ENCODE measurements at places on chromosomes 7 and 10. TPM values are rescaled to one million over a fixed set of nuclear protein-coding genes. Genes with fewer than 3 reads are reported as not detected.

- no peak for DNase-seq
- no peaks in the 10 kb centered on the region for H3K4me1 ChIP-seq
- no peak overlapping the region for H3K27ac ChIP-seq
- no peaks in the 10 kb centered on the region for H3K27me3 ChIP-seq
- no peaks in the 10 kb centered on the region for H3K36me3 ChIP-seq
Observed at GRCh38 chr10:122658356-122659049, 41.1 kb downstream of the C10orf120 start.

- H3K27me3 ChIP-seq, result no peaks in the 10 kb centered on the region
- peaks cover 9% of the 10 kb centered on the region for H3K4me1 ChIP-seq
- H3K27ac ChIP-seq, result no peak overlapping the region
- H3K4me3 ChIP-seq, result no peak overlapping the region
- no peak for DNase-seq
Observed at GRCh38 chr10:88156341-88156740, 292.9 kb downstream of the PTEN start.

DNA sequence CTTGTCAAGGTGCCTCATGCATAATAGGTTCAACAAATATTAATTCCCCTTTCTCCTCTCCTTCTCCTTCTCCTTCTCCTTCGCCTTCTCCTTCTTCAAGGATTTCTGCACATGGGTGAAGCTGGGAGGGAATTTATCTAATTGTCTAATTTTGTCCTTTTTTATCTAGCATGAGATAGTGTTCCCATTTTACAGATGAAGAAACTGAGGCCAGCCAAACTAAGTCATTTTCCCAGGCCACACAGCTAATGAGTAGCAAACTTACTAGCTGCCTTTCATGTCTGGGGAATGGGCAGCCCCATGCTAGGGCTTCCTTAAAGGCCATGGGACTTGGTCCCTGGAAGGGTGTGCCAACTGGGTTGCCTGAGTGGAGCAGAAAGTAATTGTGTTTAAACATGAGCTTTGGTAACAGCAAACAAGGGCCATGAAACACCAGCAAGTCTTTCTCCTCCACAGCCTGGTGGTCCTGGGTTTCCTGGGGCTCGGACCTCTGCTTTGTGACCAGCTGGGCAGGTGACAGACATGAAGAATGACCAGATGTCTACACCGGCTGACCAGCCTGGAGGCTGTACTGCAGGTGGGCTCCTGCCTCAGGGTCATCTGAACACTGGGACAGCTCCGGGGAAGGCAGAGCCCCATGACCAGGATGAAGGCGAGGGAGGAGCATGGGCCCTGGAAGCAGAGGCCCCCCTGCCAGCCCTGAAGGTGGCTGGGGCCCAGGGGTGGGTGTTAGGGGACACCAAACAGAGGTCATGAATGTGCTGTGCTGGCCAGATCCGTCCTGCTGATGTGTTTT is 138.0 kb downstream of the PTPN20 start:
- H3K27me3 ChIP-seq, result no peaks in the 10 kb centered on the region
- no peak for DNase-seq
- H3K36me3 ChIP-seq, result no peaks in the 10 kb centered on the region
- no peak overlapping the region for H3K27ac ChIP-seq
- no peak overlapping the region for H3K4me3 ChIP-seq

DNA sequence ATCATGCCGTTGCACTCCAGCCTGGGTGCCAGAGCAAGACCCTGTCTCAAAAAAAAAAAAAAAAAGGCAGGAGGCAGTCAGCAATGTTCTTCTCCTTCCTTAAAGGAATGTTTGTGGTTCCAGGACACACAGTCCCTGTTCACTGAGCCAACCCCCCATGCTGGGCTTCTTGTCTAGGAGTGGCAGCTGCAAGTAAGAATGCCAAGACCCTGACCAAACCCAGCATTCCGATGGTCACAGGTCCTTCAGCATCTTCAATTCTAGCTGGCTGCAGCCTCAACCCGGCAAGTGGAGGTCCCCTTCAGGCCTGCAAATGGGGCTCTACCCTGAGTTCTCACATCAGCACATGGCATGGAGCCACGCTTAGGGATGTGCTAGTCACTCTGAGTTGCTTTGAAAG is 38.2 kb upstream of the CUX1 start:
- H3K27me3 ChIP-seq, result no peaks in the 10 kb centered on the region
- H3K36me3 ChIP-seq, result no peaks in the 10 kb centered on the region
- no peak for DNase-seq

DNA sequence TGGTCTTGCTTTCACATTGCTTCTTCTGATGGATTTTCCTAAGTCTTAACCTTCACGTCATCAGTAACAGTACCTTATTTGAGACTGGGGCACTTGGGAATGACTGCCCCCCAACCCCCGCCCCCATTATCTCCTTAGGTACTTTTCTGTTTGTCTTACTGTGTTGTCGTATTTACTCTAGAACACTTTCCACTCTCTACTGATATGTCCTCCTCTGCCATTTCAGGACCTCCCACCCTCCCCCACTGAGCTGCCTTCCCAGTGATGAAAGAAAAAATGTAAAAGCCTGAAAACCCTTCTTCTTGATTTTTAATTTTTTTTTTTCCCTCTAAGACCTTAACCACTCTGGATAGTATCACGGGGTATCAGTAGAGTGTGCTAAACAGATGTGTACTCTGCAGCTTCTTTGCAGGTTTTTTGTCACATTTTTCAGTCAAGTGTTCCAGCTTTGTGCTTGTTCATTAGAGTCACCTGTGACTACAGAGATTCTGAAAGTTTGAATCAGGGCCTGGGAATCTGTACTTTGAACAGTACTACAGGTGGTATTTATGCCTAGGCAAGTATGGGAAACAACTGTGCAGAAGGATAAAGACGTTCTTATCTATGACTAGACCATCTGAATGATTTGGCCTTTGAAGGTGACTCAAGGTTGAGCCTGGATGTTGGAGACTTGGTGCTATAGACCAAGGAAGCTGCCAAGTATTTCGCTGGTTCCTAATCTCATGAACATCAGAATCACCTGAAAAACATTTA is 8.3 kb downstream of the CALU start:
- H3K4me1 ChIP-seq, result peaks cover 8% of the 10 kb centered on the region
- DNase-seq, result no peak
- H3K4me3 ChIP-seq, result no peak overlapping the region
- H3K36me3 ChIP-seq, result peaks cover 16% of the 10 kb centered on the region

DNA sequence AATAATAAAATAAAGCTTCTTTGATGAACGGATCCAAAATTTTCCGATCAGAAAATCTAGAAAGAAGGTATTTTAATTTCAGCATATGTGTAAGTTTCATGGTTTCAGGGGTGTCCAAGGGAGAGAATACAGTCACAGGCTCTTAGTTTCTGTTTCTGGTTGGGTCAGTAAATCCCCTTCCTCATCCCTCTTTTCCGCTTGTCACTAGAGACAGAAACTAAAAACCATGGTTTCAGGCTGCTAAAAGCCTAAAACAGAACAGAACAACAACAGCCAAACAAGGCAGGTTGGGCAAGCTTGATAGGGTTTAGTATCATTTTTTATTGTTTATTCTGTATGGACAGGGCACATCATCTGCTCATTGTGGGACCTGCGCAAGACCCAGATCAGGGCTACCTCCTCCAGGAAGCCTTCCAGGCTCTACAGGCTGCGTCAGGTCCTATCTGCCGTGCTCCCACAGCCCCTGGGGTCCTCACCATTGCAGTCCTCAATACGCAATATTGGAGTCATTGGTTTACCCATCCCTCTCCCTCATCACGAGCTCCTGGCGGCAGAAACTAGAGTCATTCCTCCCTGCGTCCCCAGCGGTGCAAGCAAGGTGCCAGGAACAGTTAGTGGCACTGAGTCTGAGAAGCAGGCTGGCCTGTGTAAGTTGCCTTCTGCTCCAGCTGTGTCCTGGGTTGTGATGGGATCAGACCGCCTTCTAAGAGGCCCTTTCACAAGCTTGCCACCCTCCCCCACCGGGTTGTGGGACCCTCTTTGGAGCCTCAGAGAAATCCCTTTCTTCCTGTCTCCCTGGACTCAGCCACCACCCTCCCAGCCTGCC is 70.2 kb upstream of the CUX1 start:
- no peak for DNase-seq
- no peaks in the 10 kb centered on the region for H3K4me1 ChIP-seq

- H3K27ac ChIP-seq, result no peak overlapping the region
- no peaks in the 10 kb centered on the region for H3K4me1 ChIP-seq
- no peaks in the 10 kb centered on the region for H3K27me3 ChIP-seq
Observed at GRCh38 chr7:109020251-109020650, 450.6 kb downstream of the DNAJB9 start.

DNA sequence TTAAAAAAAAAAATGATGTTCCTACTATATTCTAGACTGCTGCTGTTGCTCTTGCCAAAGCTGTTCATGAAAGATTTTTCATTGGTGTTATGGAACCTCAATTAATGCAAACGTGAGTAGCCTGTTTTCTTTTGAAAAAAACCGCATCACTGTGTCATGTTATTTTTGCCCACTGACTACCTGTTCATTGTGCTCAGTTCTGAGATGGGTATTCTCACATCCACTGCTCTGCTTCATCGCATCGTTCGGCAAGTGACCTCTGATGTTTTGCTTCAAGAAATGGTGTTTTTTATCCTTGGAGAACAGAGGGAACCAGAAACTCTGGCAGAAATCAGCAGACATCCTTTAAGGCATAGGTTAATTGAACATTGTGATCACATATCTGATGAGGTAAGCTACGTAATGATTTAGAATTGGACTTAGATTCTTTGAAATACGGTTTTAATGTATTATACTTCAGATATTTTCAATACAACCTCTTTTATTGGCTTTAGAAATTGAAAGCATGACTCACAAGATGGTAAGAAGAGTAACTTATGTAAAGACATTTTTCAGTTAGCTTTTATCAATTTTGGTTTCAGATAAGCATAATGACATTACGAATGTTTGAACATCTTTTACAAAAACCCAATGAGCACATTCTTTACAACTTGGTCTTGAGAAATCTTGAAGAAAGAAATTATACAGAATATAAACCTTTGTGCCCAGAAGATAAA is 24.6 kb downstream of the FHIP2A start:
- no peaks in the 10 kb centered on the region for H3K4me1 ChIP-seq
- H3K27me3 ChIP-seq, result no peaks in the 10 kb centered on the region
- no peak overlapping the region for H3K4me3 ChIP-seq
- H3K27ac ChIP-seq, result no peak overlapping the region
- no peak for DNase-seq

- no peak within 1 kb of the TSS for H3K27ac ChIP-seq
- H3K4me1 ChIP-seq, result peaks cover 8% of the 10 kb centered on the region
- DNase-seq, result peak; percentile 14
- H3K4me3 ChIP-seq, result peak within 1 kb of the TSS; percentile 21
Observed at GRCh38 chr10:93566435-93567276, at the start of gene FFAR4. FFAR4 (plus strand) TSS chr10:93566665; CDS start chr10:93566721, 56 bp downstream.

- no peaks in the 10 kb centered on the region for H3K4me1 ChIP-seq
- no peaks in the 10 kb centered on the region for H3K27me3 ChIP-seq
- no peaks in the 10 kb centered on the region for H3K36me3 ChIP-seq
- H3K27ac ChIP-seq, result no peak overlapping the region
Observed at GRCh38 chr7:137484326-137484725, 140.8 kb upstream of the PTN start.

- no peak for DNase-seq
- no peaks in the 10 kb centered on the region for H3K36me3 ChIP-seq
- H3K4me3 ChIP-seq, result no peak overlapping the region
- H3K4me1 ChIP-seq, result peaks cover 22% of the 10 kb centered on the region
- no peak overlapping the region for H3K27ac ChIP-seq
Observed at GRCh38 chr7:17292843-17293242, 5.6 kb upstream of the AHR start.

DNA sequence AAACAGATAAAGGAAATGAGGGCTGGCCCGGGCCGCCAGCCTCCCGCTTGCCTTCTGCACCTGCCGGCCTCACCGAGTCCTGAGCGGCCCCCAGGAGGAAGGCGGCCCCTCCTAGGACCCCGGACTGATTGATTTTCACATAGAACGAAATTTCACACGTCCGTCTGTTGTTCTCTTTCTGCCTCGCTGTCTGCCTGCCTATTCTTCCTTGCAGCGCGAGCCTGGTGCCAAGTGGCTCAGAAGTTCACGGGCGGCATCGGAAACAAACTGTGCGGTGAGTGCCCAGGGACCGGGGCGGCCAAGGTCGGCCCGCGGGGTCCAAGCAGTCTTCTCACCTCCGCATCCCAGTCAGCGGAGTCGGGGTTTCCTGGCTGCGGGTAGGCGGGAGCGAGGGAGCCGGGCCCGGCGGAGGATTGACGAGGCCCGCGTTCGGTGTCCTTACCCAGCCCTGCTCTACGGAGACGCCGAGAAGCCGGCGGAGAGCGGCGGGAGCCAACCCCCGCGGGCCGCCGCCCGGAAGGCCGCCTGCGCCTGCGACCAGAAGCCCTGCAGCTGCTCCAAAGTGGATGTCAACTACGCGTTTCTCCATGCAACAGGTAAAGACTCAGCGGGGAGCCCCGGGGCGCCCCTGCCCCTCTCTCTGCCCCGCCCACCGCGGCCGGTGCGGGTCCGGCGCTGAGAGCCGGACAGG is 967 bp downstream of the GAD2 start:
- H3K27ac ChIP-seq, result no peak overlapping the region
- no peaks in the 10 kb centered on the region for H3K36me3 ChIP-seq
- H3K4me1 ChIP-seq, result no peaks in the 10 kb centered on the region

DNA sequence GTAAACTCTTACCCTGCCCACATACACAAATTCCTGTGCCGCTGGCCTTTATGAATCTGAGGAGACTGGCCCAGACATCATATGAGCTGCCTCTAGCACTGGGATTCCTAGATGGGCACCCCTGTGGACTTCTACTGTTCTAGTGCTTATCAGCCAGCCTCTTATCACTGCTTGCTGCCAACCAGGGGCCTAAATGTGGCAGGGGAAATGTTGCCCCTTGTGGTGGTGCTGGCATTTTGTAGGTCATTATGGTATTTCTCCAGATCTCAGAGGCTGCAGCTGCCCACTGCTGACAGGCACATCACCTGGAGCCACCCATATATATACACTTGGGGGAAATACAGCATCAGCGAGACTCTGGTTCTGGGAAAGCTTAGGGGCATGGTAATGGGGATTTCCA is 5.4 kb downstream of the SFR1 start:
- DNase-seq, result no peak
- H3K4me1 ChIP-seq, result no peaks in the 10 kb centered on the region
- H3K27me3 ChIP-seq, result no peaks in the 10 kb centered on the region
- H3K36me3 ChIP-seq, result no peaks in the 10 kb centered on the region

The OR13A1 gene
- total RNA-seq, result not detected

The AIFM2 gene
- 16.7 TPM for total RNA-seq

The FXYD4 gene
- not detected for total RNA-seq

The NET1 gene
- total RNA-seq, result 17.8 TPM

The RRP12 gene
- 19.4 TPM for total RNA-seq

The GSDME gene
- total RNA-seq, result 6.9 TPM

The PON2 gene
- total RNA-seq, result 30.0 TPM

The ANKRD61 gene
- not detected for total RNA-seq

The DDIT4 gene
- total RNA-seq, result 16.7 TPM

The ELMO1 gene
- 13.0 TPM for total RNA-seq

All from heart right ventricle (tissue), 16 donors.